ENCODE measurements at places on chromosomes 6 and 20.

DNA sequence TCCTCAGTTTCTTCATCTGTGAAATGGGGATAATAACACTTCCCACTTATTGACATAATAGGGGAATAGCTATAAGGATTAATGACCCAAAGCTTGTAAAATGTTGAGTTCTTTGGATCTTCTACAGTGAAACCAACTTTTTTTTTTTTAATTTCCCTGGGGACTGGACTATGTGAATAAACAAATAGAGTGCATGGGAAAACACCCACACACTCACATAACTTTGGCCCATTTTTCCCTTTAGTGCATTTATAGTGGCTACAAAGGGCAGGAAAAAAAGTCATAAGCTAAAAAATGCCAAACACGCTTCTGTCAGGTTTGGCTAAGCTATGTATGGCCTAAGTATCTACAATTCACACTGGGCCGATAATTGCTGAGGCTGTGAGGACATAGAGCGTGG, 406.2 kb upstream of the JAG1 start:
- DNase-seq: no peak

GRCh38 chr6:154925130-154925529, 70.0 kb upstream of the TIAM2 start:
- no peak for DNase-seq

GRCh38 chr6:107419733-107420132, 39.6 kb downstream of the PDSS2 start:
- no peak for DNase-seq

GRCh38 chr20:53068241-53068640, 96.1 kb downstream of the TSHZ2 start:
- DNase-seq: no peak

- no peak for DNase-seq
Measured at GRCh38 chr6:25456249-25457040, 177.3 kb downstream of the CARMIL1 start.

- no peak for DNase-seq
Measured at GRCh38 chr20:655726-656624, 3.0 kb upstream of the SRXN1 start.

DNA sequence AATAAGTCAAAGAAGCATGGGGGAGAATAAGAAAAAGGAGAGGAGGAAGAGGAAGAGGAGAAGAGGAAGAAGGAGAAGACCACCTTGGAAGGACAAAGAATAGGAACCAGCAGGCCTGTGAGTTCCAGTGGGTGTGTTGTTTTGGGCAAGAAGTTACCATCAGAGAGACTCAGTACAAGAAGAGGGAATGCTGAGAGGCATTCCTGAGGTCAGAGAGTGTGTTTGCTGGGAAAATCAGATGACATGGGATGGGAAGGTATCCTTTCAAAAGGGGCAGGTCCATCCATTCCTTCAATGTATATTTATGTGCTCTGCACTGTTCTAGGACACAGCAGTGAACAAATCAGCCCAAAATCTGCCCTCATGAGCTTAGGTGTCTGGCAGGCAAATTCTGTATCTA, 40.5 kb upstream of the PRIM2 start:
- DNase-seq: no peak

DNA sequence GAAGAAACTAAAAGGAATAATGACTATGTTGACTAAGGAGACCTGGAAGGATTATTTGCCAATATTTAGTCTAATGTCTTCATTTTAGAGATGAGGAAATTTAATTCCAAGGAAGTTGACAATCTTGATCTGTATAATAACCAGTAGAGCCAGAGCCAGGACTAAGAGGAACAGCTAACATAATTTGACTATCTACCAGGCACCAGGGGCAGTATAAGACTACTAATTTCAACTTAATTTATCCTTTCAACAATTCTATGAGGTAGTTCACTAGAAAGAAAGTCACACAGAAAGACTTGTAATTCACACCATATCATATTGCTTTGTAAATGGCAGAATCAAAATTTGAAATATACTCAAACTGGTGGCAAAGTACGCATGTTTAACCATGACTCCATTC, 273.0 kb upstream of the STXBP5 start:
- no peak for DNase-seq

DNA sequence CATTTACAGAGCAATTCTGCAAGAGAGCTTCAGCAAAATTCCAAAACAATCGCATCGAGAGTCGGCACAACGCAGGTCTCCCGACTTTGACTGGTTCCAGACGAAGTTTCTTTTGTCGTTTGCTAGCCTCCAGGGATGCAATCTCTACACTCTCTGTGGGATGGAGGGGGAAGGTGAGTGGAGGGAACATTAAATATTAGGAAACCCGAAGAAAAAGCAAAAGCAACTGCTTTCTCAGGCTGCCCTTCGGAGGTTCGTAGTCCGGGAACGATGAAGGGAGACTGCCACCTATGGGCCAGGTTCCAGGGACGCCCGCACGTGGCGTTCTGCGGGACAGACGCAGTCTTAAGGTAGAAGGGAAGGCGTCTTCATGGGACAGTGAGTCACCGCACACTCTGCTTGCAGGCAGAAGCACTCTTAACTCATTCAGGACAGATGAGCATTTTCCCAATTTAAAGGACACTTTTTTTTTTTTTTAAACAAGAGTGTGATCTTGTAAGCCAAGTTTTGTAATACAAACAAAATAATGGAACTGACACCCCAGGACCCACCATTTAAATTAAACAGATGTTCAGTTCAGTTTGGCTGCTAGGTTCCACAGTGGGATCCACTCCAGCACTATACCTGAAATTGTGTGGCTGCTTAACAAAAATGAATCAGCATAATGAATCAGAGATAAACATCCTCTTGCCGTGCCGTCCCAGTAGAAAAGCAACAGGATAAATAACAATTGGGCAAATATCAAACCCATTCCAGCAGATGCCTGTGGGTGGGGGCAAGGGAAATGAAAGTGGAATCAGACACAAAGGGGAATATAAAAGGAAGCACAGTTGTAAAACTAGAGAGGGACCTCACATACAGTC, 65.8 kb upstream of the ARMC2 start:
- peak; percentile 96 for DNase-seq

DNA sequence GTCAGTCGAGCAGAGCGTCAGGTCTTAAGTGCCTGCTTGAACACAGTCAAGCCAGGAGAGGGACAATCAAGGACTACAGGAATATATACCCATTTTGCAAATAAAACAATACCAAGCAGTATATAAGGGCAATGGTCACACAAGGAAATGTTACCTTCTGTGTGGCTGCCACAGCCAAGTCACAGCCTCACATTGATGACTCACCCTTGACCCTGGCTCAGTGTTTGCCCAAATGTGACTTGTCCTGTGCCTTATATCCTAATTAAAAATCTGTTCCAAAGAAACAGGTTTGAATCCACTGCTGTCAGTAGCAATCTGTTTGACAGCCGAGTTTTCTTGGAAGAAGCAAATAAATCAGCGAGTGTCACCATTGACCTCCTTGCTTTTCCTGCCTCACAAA, 34.3 kb downstream of the C6orf89 start:
- DNase-seq: no peak

DNA sequence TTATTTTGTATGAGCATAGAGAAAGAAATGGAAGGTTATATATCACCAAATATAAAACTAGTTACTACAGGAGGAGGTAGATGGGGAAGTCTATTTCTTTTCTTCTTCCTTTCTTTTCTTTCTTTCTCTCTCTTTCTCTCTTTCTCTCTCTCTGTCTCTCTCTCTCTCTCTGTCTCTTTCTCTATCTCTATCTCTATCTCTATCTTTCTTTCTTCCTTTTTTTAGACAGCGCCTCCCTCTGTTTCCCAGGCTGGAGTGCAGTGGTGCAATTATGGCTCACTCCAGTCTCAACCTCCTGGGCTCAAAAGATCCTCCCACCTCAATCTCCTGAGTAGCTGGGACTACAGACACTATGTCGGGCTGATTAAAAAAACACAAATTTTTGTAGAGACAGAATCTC, 10.2 kb upstream of the SGK1 start:
- DNase-seq: no peak

- no peak for DNase-seq
Measured at GRCh38 chr6:6716998-6717763, 128.7 kb downstream of the LY86 start.

GRCh38 chr6:114007516-114007915, 36.6 kb upstream of the HDAC2 start:
- no peak for DNase-seq

- no peak for DNase-seq
Measured at GRCh38 chr6:87212596-87212995, 57.2 kb downstream of the ZNF292 start.

GRCh38 chr6:154117485-154117884, 78.4 kb downstream of the OPRM1 start:
- DNase-seq: no peak

DNA sequence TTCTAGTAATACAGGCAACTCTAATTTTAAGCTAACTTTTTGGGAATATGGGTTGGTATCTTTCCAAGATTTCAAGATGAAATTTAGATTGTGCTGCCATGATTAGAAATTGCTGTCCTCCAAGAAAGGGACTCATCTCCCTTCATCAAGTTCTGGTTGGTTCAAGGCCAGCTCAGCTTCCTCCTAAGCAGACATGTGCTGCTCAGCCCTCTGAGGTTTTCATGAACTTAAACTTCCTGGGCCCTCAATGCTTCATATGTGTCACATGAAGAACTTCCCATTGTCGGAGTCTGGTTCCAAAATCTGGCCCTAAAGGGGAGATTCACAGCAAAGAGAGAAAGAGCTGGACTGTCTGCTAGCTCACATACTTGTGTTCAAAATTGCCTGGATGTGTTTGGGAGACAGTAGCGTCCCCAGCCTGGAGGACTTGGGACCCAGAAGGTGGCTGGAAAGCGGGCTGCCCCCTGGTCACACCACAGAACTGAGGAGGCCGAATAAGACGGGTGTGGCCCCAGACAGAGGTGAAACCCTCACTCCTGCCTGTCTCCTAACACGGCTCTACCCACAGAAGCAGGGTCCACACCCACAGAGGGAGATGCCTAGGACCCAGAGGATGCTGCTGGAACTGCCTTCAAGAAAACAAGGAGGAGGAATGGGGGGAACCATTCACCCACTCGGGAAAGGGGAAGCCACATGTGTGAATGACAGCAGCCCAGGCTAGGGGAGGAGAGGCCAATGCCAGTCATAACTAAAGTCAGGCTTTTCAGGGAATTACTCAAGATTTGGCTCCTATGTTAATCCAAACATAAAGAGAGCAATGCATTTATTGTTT, 54.3 kb upstream of the GPR31 start:
- DNase-seq: no peak

DNA sequence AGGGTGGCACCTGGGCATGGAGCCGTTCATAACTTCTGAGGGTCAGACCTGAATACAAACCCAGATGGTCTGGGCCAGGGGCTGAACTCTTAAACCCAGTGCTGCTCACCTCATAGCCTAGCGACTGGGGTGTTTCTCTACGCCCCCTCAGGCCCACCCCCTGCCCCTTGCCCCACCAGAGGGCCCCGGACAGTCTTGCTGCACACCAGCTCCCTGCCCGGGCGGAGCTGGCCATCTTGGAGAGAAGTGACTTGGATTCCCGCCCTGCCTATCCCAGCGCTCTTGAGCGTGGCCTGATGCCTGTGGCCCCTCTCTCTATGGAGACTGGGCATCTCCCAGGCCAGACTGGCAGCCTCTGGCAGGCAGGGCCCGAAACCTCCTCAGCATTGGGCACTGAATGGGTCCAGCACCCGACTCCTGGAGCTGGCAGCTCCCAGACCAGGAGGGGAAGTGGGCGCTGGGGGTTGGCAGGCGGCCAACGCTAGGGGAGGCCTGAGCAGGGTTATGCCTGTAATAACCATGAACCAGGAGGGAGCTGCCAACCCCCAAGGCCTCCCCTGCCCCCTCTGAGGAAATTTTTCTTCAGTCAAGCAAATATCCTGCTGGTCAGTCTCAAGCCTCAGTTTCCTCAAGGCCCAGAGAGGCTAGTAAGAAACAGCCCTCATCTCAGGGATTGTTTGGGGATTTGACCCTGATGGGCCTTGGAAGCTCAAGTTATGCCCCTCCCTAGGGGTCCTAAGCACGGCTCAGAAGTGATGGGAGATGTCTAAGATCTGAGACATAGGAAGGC, 169.5 kb downstream of the VEGFA start:
- DNase-seq: no peak

DNA sequence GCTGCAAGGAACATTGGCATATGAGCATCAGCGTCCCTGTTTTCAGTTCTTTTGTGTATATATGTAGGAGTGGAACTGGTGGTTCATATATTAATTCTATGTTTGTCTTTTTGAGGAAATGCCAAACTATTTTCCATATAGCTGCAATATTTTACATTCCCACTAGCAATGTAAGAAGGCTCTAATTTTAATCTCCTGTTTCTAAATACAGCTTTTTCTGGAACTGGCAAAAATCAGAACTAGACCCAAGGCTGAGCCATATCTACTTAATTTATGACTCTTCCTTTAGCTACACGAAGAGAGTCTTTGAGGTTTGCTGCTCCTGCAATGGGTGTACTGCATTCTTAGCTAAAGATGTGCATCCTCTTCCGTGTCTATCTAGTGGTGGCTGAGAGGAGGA, 50.5 kb upstream of the SLC17A4 start:
- no peak for DNase-seq

DNA sequence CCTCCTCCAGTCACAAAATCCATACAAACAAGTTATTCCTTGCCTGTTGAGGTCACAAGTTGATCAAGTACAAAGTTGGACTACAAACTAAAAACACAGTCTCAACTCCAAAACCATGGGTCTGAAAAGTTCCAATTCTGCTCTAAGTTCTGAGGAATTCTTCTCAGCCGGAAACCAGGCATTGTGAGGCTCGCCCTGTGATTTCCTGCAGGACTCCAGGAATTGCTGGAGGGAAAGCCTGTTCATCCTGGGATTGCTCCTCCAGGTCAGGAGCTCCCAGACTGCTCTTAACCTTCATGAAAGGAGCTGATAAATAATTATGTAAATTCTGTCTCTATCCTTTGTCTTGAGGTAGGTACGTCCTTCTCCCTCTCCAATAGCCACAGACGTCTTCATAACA, 8.5 kb downstream of the TRAM2 start:
- DNase-seq: no peak

- no peak for DNase-seq
Measured at GRCh38 chr20:58869662-58870227, 17.2 kb downstream of the GNAS start.

- DNase-seq: no peak
Measured at GRCh38 chr6:138454981-138455706, 44.1 kb downstream of the NHSL1 start.

Data from Panc1 (cell line).